Panc1 (cell line): ENCODE measurements at places on chromosomes 7 and 10.

DNA sequence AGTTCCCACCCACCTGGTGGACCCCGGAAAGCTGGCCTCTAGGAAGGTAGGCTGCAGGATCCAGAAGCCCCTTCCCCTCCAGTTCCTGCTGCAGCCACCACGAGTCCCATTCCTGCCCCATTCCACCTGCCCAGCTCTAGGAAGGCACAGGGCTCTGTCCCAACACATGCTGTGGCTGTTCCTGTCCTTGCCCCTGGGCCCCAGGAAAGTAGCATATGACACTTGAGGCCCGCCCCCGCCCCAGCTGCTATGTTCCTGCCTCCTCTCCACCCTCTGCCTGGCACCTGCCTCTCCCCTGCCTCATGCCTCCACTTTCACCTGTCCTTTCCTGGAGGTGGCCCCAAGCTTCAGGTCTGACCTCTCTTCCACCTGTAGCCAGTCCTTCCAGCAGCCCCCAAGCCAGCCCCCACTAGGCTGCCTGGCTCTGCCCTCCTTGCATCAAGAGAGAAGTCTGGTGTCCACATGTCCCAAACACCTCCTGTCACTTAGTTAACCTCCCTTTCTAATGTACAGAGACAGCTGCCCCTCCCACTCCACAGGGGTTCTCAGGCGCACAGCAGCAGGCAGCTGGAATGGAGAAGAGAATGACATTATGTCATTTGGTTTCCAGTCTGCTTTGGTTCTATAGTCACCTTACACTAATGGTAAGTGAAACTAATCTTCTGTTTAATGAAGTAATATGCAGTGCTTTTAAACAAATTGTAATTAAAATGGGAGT, 22.7 kb downstream of the YKT6 start:
- no peak for DNase-seq

DNA sequence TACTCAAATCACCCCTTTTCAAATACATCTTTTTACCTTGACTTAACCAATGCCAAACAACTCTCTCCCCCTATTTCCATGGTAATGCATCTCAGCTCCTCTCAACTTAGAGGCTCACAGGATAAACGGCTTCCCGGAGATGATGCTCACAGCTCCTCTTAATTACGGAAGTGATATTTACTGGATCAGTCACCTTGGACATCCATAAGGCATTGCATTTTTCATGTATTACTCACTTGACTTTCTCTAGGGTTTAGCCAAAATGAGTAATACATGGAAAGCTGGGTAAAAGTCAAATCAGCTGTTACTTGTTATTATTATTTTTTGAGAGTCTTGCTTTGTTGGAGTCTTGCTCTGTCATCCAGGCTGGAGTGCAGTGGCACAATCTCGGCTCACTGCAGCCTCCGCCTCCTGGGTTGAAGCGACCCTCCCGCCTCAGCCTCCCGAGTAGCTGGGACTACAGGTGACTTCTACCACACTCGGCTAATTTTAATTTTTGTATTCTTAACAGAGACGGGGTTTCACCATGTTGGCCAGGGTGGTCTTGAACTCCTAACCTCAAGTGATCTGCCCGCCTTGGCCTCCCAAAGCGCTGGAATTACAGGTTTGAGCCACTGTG, 73.3 kb upstream of the RHEB start:
- DNase-seq = peak; percentile 65

GRCh38 chr10:25072786-25073185, 56.4 kb downstream of the THNSL1 start:
- DNase-seq = no peak

DNA sequence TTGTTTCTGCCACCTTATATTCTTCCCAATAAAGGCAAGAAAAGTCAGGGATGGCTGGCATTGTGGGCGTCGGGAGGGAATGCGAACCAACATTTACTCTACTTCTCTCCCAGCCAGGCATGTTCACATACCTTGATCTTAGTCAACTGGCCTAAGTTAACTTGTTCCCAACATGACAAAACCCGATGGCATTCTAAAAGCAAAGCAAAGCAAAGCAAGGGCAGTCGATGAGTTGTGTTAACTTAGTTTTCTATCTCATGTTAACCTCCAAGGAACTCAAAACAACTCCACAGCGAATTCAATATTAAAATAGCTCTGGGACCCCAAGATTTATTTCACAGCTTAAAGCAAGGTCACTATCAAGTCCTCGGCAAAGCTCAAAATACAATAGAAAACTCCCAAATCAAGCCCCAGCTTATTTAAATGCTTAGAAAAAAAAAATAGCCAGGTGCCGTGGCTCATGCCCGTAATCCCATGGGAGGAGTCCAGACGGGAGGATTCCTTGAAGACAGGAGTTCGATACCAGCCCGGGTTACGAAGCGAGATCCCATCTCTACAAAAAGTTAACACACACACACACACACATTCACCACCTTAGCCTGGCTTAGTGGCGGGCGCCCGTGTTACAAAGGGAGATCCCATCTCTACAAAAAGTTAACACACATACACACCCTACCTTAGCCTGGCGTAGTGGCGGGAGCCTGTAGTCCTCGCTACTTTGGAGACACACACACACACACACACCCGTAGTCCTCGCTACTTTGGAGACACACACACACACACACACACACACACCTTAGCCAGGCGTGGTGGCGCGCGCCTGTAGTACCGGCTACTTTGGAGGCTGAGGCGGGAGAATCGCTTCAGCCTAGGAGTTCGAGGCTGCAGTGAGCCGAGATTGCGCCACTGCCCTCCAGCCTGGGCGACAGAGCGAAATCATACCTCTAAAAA, 901 bp upstream of the CCNY start:
- no peak for DNase-seq

DNA sequence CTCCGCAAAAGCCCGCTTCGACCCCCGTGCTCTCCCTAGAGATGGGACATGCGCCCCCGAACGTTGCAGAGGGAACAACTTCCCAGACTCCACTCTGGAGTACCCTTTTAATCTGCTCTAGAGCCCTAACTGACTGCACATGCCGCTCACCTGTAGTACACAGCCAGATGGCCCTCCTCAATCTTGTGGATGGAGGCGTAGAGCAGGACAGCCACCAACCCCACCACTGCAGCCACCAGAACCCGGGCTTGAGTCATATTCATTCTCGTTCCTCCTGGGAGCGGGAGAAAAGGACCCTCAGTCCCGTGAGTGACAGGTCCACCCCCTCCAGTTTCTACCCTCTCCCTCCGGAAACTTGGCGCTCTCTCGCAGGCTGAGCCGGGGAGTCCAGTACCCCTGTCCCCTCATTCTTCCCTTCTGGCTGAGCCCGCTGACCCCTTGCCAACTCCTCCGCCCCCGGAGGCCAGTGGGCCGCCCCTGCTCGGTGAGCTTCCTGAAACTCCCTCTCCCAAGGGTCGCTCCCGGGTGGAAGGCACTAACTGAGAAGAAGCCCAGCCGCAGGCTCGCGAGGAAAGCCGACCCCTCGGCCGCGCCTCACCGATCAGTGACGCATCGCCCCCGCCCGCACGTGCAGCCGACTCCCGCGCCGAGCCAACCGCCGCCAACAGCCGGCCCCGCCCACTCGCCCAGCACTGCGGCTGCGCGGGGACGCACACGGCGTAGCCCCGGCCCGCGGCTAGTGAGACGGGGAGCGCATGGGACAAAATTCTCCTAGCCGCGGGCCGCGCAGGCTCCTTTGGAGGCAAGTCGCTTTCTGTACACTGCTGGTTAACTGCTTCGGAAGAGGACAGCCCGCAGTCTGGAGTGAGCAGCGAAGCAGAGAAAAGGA, at the start of gene ERLIN1:
Gene ERLIN1 (minus strand): TSS at position 666 of the 889 bp plus-strand sequence. CDS start 403 bp downstream, at position 263.
- peak; percentile 64 for DNase-seq

- no peak for DNase-seq
Measured at GRCh38 chr10:85624511-85624910, 742.1 kb downstream of the GRID1 start.

DNA sequence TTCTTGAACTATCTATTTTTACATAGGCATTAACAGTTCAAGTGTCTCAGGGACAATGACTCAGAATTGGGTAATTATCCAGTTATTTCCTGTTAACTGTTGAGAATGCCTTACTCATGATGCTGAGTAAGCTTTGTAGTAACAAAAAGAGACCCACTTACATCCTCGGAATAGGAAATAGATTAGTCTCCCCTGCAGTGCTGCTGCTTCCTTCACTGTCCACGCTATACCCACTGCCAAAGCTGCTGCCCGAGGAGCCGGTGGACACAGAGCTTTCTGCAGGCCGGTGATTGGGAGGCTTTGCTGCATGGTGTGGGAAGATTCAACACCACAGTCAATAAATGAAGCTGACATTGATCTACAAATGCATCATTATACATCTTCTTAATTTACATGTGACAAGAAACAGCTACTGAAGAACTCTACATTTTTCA, 357.1 kb downstream of the PCLO start:
- DNase-seq = peak; percentile 66
